DMS 273 treated with DMSO at 0.1 percent for 48 hours (cell line): ENCODE measurements at places on chromosomes 2 and 18.

DNA sequence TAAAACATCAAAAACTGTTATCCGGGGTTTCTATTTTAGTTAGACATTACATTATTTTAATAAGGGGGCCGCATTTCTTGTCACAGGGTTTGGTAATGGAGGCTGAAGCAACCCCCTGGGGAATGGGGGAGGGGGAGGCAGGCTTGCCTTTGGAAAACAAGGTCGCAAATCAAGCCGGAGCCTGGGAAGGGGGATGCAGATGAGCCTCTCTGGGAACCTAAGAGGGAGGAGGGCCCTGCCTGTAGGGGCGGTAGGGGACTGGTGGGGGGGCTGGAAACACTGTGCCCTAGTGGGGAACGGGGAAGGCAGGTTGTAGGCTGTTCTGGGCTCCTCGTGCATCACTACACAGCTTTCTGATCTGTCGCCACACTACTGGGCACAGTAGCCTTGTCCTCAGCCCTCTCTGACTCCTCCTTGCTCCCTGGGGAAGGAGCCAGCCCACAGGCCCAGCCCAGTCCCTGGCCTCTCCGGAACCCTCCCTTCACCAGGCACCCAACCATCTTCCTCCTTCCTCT lies 170.2 kb upstream of the SMAD2 start:
- DNase-seq = no peak

DNA sequence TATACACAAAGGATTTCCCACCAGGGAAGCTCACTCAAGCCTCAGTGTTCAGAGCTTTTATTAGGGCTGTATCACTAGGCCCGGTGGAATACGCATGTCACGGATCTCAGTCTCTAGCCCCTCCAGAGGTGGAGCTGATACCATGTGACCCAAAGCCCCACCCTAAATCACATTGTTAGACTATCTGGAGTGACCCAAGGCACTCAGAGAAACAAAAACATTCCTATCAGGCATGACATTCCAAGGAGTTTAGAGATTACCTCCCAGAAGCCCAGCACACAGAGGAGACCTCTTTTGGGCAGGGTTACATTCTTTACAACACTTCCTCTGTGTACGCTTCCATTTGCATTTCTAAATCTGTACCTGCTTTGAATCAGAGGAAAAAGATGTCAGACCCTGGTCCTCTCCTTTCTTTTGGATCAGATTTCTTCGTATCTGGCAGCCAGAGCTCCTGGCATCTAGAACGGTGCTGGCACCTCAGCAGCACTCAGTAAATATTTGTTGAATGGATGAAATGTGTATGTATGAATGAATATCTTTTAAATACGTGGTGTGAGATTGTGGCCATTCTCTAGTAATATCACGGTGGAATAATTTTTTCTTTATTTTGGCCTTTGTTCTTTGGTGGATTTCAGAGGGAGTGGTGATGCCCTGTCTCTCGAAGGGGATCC lies 37.7 kb upstream of the SMAD2 start:
- DNase-seq = no peak

DNA sequence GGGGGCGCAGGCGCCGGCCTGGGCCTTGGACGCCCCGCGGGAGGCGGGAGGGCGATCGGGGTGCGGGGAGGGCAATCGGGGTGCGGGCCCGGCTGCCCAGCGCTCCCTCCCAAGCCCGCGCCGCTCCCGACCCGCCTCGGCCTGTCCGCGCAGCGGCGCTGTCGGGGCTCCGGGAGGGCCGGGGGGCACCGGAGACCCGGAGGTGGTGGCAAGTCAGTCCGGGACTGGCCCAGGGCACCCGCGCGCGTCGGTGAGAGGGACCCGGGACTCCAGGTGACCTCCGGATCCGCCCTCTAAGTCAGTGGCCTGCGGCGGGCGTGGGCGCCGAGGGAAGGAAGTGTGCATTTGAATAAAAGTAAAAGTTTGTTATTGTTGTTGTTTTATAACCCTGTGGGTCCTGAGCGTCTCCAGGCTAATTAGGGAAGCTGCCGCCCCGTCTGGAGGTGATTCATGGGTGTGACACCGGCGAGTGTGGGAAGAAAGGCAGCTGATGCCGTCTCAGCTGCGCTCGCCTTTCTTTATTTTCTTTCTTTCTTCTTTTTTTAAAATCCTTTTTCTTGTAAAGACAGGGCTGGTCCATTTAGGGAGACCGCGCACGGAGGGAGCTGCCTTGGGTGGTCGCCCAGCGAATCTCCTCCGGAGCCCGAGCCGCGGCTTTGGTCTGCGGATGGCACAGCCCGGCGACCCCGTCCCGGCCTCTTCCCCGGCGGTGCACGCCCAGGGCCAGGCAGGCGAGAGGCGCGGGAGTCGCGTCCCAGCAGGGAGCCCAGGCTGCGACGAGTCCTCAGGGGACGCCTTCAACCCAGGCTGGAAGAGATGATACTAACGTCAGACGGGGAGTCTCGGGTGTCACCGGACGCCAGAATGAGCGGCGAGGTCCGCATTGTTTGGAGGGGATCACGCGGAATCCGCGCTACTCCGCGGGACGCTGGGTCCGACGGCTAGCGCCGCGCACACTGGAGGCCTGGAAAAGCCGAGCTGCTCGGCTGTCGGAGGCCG lies 627 bp upstream of the CRACDL start:
- no peak for DNase-seq

DNA sequence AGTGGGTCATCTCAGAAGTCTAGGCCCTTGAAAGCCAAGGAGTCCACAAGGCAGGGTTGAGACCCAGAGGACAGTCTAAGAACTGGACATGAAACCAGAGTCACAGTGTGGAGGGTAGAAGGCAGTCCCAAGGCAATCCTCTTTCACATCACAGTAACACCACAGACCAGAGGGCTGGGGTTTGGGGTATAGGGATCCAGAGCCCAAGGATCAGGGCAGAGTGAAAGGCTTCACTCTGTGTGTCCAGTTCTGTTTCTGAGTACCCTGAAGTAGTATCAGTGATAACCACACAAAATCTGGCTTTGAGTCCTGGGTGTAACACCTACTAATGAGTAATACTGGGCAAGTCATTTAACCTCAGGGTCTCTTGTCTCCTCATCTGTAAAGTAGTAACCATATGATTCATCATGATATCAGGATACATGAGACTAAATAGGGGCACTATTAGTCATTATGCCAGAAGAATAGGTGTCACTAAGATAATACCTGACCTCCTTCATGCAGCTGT lies 91.0 kb downstream of the ICA1L start:
- DNase-seq = no peak

DNA sequence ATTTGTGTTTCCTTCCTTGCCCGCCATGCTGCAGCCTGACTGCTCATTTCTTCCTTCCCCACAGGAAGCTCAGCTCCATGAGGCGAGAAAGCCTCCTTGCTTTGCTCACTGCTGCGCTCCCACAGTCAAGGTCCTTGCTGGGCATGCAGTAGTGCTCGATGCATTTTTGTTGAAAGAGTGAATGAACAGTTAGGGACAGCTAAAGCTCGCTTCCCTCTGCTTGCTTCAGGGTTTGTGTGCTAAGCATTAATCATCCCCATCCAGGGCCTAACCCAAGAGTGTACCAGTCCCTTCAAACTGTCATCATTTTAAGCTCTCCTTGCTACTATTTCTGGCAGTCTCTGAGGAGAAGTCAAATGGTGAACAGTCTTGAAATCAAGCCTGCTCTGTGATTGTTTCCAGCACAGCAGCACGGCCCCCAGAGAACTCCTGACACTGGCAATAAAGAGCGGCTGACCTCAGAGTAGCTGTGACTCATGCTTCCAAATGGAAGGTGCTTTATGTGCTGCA lies 171.7 kb upstream of the SOX11 start:
- no peak for DNase-seq

- DNase-seq = no peak
Observed at GRCh38 chr2:60552851-60553494, 481 bp downstream of the BCL11A start.

DNA sequence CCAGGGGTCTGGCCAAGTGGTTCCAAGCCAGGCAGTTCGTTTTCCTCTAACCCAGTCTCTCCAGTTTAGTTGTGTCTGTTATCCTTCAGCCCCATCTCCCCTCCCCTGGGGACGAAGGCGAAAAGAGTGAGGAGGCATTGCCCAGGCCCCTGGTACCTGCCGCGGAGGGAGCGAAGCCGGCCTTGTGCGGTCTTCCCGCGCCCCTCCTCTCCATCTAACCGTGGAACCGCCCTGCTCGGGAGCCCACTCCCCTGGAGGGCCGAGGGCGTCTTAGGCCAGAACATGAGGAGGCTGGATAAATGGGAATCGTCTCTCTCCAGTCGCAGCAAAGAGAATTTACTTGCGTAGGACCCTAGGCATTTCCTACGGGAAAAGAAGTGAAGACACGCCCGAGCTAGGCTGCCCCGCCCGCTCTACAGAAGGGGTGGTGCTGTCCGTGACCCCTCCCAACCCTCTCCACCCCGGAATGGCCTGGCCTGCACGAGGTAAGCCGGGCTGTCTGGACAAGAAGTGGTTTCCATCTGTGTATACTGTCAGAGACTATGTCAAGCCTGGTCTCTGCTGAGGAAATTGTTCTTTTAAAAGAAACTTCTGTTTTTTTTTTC lies 156.2 kb downstream of the MIB1 start:
- no peak for DNase-seq

DNA sequence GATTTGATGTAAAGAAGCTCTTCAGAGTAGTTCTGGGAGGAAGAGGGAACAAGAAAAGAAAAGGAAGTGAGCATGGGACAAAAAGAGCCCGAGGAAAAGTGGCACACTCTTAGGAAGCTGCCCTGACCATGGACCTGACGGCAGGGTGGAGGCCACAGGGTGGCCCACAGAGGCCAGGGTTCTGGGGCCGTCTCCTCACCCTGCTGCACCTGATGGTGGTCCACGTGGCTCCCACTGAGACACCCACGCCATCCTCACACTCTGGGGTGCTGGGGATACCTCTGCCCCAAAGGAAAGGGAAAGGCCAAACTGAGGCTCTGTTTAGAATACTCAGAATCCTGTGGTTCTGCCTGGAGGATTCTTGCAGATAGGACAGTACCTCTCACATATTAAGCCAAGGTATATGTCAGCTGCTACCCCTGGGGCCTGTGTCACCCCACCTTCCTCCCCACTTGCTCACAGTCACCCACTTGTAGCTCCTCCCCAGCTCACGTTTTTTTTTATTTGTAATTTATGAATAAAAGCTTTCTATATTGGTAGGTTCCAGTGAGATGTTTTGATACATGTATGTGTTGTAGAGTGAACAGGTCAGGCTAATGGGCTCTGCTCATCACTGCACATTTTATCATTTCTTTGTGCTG lies 171.1 kb downstream of the LDLRAD4 start:
- no peak for DNase-seq

DNA sequence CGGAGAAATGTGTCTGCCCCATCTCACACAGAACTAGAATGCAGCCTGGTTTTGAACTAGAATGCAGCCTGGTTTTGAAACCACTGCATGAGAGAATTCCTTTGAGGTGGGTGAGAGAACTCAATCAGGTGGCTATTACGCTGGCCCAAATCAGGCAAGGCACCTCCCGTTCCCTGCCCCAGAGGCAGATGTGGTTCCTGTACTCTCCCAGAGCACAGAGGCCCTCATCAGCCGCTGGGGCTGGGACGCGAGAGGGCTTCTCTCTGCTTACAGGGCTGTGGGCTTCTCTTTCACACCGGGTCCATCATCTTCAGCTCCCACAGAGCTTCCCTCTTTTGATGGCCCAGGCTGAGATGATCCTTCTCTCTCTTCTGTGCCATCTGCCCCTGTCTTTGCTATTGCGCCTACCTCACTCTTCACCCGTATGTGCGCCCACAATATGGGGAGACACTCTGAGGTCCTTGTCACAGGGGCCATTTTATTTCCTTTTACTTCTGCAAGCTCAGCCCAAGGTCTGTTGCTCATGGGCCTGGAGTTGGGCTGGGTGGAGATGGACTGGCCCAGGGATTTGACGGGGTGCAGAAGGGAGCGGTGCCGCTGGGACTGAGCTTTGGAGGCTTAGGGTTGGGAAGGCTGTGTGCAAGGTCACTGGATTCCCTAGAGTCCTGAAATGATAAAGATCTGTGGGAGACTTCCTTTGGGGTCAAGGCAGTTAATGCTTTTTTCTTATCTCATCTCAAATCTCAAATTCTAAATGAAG lies 84.4 kb upstream of the HS6ST1 start:
- DNase-seq = no peak

DNA sequence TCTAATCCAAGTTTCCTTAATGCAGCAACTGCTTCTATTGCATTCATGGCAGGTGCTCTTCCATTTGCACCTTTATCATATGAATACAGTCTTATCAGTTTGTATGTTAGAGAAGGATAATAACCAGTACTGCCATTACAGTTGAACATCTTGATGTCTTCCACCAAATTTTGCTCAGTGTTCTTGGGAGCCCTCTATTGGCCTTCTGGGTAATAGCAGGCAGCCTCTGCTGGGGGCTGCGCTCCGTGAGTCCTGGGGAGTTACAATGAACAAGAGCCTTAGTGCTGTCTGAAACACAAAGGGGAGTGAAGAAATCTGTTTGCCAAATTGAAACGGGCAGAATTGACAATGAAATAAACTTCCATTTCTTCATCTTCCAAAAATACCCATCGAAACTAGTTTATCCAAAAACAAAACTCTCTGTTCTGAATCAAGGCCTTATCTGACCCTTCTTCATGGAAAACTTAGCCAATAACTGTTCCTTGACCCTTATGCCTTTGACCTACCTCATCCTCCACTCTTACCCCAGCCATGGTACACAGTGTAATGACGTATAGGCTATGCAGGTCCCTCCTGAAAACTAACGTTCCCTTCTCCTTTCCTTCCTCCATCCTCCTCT lies 79.9 kb downstream of the ALK start:
- no peak for DNase-seq

DNA sequence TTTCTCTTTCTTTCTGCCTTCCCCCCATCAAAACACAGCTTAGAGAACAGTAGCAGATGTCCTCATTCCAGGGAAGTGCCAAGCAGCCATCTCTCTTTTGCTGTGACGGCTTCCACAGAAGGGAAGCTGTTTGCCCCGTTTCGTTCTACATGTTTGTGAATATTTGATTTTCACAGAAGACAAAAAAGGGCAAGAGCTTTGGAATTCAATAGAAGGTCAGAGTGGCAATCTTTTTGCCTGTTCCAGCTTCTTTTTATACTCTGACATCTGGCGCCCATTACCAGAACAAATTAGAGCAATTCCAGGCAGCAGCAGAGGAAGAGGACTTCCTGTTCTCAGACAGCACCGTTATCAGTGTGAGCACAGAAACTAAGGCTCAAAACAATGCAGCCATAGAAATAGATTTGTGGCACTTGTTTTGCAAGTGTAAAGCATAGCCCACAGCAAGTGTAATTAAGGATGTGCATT lies 79.0 kb upstream of the CDH19 start:
- DNase-seq = peak; percentile 62

DNA sequence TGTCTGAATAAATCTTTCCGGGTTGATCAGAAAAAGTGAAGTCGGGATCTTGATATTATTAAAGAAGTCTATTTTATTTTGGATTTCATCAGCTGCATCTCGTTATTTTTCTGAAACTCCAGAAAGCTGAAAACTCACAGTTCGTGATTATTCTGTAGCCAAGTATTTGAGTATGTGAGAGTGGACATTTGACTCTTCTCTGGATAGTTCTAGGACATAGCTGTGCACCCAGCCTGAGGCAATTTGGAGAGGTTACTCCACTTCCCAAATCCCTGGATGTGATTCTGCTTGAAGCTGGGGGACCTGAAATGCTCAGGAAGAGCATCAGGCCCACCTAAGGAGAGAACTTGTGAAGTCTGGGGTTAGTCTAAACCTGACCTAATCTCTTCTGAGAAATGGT lies 117.6 kb upstream of the PID1 start:
- DNase-seq = no peak
